ENCODE measurements at places on chromosomes 7 and 10.

- no peak for DNase-seq
These were observed 12.1 kb downstream of the TFR2 start for GRCh38 chr7:100629117-100629716.

GRCh38 chr10:46553238-46554049, 3.0 kb downstream of the GPRIN2 start:
- DNase-seq = no peak

DNA sequence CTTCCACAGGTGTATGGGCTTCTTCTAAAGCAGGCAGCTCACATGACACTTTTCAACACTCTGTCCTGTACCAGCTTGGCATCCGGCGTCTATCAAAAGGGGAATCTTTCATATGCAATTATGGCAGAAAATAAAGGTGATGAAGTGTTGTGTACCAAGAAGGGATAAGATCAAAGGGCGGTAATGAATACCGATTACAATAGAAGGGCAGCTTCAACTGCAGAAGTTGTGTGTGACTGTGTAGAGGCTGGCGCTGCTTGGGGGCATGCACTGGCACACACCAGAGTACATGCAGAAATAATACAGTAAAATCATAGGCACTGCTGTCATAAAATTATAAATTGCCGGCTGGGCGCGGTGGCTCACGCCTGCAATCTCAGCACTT, 744.7 kb downstream of the LRMDA start:
- DNase-seq = no peak

GRCh38 chr7:130723784-130724183, 10.2 kb downstream of the KLF14 start:
- DNase-seq = no peak

- no peak for DNase-seq
These were observed 51.5 kb upstream of the NOBOX start for GRCh38 chr7:144455040-144455404.

- DNase-seq = peak; percentile 26
These were observed 11.8 kb upstream of the TIAL1 start for GRCh38 chr10:119608316-119609155.

- no peak for DNase-seq
These were observed 611 bp upstream of the COPS6 start for GRCh38 chr7:100088095-100088620.

DNA sequence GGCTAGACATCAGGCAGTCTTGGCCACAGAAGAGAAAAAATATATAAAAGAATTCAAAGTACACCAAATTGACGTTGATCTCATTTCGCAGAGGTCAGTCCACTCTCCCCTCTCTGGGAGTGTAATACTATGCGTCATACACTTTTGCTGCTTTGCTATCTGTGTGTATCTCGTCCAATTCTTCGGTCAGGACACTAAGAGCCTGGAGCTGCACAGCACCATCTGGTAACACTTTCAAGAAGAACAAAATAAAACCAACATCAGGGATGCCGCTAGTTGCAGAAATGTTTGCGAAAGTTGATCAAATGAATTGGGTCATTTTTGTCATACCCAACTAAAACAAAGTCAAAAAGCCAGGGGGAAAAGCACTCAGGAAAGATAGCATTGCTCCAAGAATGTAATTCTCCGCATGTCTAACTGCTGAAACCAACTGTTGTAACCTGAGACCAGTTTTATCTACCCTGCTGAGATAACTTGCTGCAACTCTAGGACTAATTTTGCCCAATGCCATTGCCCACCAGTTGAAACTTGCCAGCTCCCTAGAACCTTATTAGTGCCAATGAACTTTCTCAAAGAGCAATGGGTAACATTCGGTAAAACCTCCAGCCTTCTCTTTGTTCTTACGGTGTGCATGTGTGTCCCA, 23.0 kb downstream of the TMEM176A start:
- no peak for DNase-seq

DNA sequence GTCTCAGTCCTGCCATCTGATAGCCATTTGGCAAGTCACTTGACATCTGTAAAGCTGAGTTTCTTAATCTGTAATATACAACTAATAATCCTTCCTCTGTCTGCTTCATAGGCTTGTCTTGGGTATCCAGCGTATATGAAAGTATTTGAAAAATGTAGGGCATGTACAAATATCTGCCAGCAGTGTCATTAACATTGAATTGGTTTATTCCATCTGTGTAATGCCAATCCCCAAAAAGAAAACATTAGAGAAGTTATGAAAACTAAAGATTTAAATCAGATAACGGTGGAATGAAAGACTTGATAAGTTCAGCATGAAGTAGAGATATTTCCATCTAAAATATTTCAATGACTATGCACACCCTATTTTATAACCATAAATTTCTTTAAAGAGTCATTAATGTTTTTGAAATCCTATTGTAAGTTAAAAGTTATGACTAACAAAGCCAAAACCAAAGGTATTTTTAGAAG, 9.8 kb upstream of the RTKN2 start:
- no peak for DNase-seq

- DNase-seq = peak; percentile 73
These were observed 17.0 kb downstream of the CLIP2 start for GRCh38 chr7:74306004-74306729.

DNA sequence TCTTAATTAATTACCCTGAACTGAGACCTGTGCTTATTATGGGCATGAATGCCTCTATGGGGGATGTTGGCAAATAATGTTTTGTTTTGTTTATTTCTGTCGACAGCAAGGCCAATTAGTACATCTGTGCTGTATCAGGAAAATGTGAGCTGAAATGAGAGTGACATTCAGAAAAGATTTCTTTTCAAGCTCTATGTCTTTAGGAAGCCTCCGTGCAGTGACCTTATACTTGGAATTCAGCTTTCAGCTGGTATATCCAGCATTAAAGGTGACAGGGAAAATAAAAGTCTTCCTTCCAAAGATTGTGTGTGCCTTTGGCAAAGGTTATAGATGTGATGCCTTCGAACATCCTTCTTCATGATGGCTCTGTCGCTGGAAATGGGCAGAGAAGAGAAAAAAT, 1061.1 kb downstream of the SORCS3 start:
- DNase-seq = no peak

DNA sequence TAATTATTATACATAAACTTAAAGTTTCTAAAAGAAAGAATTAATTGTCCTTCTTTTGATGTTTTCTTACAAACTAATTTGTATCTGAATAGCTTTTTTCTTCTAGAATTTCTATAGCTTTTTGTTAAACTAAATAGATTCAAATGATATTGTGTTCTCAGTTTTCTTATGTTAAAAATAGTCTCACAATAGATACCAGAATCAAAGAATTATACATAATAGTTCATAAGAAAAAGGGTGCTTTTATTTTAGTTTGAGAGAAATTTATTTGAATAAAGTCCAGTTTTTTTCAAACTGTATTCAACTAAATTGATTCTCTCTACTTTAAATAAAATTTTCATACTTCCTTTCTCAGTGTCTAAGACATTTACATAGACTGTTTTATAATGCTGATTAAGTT, 274.8 kb downstream of the SEMA3D start:
- no peak for DNase-seq

- DNase-seq = no peak
These were observed 2.5 kb downstream of the CHN2 start for GRCh38 chr7:29196971-29197595.

- DNase-seq = no peak
These were observed 174.6 kb downstream of the CCDC3 start for GRCh38 chr10:12826800-12827372.

GRCh38 chr7:112286250-112287086, 80.0 kb downstream of the ZNF277 start:
- no peak for DNase-seq

- no peak for DNase-seq
These were observed 97.3 kb upstream of the CTBP2 start for GRCh38 chr10:125257521-125258108.

DNA sequence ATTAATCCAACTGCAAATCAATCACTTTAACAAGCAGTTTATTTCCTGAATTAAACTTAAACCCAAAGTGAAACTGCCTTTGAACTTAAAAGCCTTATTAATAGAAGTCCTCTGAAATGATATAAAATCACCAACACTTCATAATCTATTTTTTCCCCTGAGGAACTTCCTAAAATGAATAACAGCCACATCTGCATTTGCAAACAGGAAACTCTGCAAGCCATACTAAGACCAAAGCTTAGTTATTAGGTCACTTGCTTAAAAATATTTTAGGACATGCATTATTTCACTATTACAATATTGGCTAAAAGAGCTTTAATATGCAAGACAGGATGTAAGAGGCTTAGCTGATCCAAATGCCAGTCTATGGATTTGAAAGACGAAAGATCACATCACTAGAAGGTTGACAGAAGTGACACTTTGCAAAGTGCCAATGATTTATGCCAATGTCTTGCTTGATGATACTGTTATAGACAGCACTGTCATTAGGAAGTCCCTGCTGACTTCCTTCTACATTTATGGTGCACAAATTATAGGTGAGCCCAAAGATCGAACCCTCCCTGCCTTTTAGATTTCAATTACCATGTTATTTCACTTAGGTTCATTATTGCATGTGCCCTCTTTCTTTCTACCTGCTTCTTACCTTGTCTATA, 99.9 kb upstream of the SKAP2 start:
- no peak for DNase-seq

DNA sequence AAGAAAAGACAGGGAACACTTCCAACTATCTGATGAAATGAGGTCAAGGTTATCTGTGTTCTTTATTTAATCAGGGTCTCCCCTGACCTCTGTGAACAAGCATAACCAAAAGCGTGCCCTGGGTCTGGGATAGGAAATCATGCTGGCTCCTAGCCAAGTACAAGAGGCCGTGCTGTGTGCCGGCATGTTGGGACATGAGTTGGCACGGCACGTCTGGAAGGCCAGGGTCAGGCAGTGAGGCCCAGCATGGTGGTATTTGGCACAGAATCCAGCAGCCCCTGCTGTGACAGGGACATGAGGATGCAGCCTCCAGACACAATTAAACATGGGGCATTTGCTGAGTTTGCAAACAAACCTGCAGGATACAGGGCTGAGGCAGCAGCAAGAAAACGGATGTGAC, 320.4 kb downstream of the PLXNA4 start:
- DNase-seq = no peak

DNA sequence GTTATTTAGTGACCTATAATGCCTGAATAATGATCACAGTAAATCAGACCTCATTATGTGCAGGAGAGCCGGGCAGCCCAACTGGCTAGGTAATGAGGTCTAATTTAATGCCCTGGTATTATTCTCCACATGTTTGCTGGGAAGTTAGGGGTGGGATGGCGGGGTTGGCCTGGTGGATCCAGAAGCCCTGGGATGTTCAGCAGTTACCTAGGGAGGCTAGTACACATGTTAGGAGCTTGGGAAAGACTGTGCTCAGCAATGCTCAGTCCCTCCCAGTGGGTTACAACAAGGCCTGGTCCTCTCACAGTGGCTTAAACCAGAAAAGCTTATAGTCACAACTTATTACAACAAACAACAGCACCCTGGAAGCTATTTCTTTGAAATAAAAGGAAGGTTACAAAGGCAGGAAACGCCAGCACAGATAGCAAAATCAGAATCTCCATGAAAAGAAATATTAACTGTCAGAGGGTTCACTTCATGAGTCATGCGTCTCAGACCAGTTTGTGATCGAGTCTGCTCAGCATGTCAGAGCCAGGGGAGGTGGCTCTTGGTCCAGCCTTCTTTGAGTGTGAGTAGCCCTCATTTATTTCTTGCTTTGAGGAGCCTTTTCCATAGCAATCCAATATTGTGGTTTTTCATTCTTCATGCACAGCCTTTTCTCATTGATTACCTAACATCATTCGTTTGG, 418.6 kb upstream of the NPVF start:
- DNase-seq = no peak

DNA sequence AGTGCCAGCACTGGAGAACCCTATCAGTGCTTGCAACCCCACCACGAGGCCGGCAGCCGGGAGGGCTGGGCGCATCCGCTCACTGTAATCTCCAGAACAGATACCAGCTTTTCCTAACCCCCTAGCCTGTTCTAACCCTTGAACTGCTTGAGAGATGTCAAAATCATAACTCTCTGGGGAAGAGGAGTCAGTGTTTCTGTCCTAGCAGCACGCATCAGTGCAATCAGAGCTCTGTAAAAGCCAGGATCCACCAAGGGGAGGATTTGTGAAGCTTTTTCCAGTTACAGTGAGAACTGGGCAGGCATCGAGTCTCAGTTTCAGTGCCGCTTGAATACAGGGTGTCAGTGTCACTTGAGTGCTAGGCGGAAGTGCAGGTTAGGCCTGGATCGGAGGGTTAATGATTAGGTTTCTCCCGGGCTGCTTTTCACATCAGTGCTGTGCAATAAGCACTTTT, 104.5 kb upstream of the INSYN2A start:
- DNase-seq = no peak

DNA sequence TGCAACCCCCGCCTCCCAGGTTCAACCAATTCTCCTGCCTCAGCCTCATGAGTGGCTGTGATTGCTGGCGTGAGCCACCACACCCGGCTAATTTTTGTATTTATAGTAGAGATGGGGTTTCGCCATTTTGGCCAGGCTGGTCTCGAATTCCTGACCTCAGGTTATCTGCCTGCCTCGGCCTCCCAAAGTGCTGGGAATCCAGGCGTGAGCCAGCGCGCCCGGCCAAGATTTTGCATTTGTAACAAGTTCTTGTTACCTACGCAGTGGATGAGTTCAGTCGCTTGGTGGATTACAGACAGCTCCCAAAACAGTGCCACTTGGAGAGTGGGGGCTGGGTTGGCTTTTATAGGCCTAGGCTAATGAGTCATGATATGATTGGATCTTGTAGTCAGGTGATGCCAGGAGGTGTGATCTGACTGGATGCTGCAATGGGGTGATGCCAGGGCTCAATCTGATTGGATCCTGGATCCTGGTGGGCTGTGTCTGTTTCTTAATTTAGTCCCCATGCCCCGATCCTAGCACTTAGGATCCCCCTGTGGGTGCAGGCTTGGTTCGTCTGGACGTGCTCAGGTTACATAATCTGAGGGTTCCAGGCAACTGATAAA, 20.3 kb downstream of the SBDS start:
- no peak for DNase-seq

GRCh38 chr7:80347173-80347572, 164.7 kb downstream of the GNAT3 start:
- no peak for DNase-seq

DNA sequence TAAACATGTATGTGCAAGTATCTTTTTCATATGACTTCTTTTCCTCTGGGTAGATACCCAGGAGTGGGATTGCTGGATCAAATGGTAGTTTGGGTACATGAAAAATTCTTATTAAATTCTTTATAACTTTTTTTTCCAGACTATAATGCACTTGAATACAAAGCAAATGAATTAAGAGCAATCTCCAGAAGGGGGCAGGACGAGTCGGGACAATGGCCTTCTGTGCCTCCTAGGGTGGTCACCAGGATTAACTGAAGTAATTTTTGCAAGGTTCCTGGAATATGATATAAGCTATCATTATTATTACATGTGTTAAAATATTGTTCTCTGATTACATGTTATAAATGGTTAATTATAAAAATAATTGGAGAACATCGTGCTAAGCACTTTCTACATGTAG, 127.2 kb downstream of the PPP1R17 start:
- no peak for DNase-seq

GRCh38 chr7:1268076-1268815, 35.6 kb downstream of the UNCX start:
- DNase-seq = no peak

GRCh38 chr7:67267914-67268313, 271.3 kb downstream of the TYW1 start:
- peak; percentile 5 for DNase-seq

GRCh38 chr7:75725306-75725705, 13.4 kb downstream of the HIP1 start:
- DNase-seq = no peak

- no peak for DNase-seq
These were observed 125.8 kb upstream of the GAD2 start for GRCh38 chr10:26090762-26091161.

Measured in putamen (tissue), 1 donor.